Glutamatergic neuron (in vitro differentiated cells): ENCODE measurements at places on chromosomes 1 and 21. TPM values are rescaled to one million over a fixed set of nuclear protein-coding genes. Genes with fewer than 3 reads are reported as not detected.
A peak's percentile ranks its signal among the peaks of the same experiment; 100 is the strongest.

- peaks cover 14% of the 10 kb centered on the region for H3K36me3 ChIP-seq
- H3K4me3 ChIP-seq = no peak overlapping the region
- H3K27me3 ChIP-seq = peaks cover 5% of the 10 kb centered on the region
These were observed 13.4 kb upstream of the LRRC47 start for GRCh38 chr1:3809680-3810079.

GRCh38 chr1:6523566-6523965 is 30.7 kb downstream of the NOL9 start:
- peaks cover 15% of the 10 kb centered on the region for H3K4me1 ChIP-seq
- no peak for DNase-seq
- no peak overlapping the region for H3K4me3 ChIP-seq
- peaks cover 2% of the 10 kb centered on the region for H3K27me3 ChIP-seq
- no peak overlapping the region for H3K27ac ChIP-seq

- H3K27me3 ChIP-seq = peaks cover 3% of the 10 kb centered on the region
- H3K36me3 ChIP-seq = no peaks in the 10 kb centered on the region
- no peaks in the 10 kb centered on the region for H3K4me1 ChIP-seq
- no peak overlapping the region for H3K4me3 ChIP-seq
- no peak for DNase-seq
These were observed 2.7 kb downstream of the ITGA10 start for GRCh38 chr1:145906954-145907753.

GRCh38 chr1:151684128-151684527 is 32.5 kb downstream of the CELF3 start:
- H3K27ac ChIP-seq = no peak overlapping the region
- no peak overlapping the region for H3K4me3 ChIP-seq
- H3K4me1 ChIP-seq = no peaks in the 10 kb centered on the region

GRCh38 chr1:89809556-89809955 is 11.3 kb upstream of the LRRC8D start:
- H3K27me3 ChIP-seq = no peaks in the 10 kb centered on the region
- H3K27ac ChIP-seq = no peak overlapping the region
- H3K4me1 ChIP-seq = no peaks in the 10 kb centered on the region
- no peak overlapping the region for H3K4me3 ChIP-seq
- H3K36me3 ChIP-seq = no peaks in the 10 kb centered on the region

DNA sequence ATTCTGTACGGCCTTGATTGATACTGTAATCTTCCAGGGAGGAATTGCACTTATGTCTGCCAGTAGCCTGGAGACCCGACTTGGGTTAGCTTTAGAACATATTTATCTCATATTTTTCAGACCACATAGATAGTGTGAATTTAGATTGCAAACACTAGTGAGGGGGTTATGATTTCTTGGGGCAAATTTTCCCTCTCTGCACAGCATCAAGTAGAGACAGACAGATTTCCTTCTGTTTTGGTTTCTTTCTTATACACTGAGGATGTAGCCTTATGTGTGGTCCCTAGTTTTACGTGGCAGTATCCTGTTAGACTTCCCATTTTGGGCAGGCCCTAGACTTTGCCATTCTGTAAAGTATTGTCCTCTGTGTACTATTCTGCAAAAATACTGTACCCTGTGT is 29.0 kb downstream of the SOAT1 start:
- H3K36me3 ChIP-seq = no peaks in the 10 kb centered on the region
- no peak overlapping the region for H3K4me3 ChIP-seq
- H3K4me1 ChIP-seq = no peaks in the 10 kb centered on the region
- H3K27ac ChIP-seq = no peak overlapping the region

GRCh38 chr1:31900790-31901189 is 37.4 kb downstream of the PTP4A2 start:
- H3K27me3 ChIP-seq = peaks cover 10% of the 10 kb centered on the region
- no peak for DNase-seq
- H3K4me1 ChIP-seq = no peaks in the 10 kb centered on the region

GRCh38 chr1:179917601-179918429 is 35.7 kb downstream of the TOR1AIP1 start:
- H3K36me3 ChIP-seq = no peaks in the 10 kb centered on the region
- no peak overlapping the region for H3K27ac ChIP-seq
- no peaks in the 10 kb centered on the region for H3K27me3 ChIP-seq
- no peak overlapping the region for H3K4me3 ChIP-seq
- DNase-seq = no peak
- peaks cover 4% of the 10 kb centered on the region for H3K4me1 ChIP-seq

GRCh38 chr1:230400007-230400344 is 26.2 kb downstream of the PGBD5 start:
- peaks cover 14% of the 10 kb centered on the region for H3K27me3 ChIP-seq
- DNase-seq = no peak
- peaks cover 14% of the 10 kb centered on the region for H3K36me3 ChIP-seq
- peak overlapping the region; percentile 75 for H3K27ac ChIP-seq
- H3K4me1 ChIP-seq = peaks cover 48% of the 10 kb centered on the region

DNA sequence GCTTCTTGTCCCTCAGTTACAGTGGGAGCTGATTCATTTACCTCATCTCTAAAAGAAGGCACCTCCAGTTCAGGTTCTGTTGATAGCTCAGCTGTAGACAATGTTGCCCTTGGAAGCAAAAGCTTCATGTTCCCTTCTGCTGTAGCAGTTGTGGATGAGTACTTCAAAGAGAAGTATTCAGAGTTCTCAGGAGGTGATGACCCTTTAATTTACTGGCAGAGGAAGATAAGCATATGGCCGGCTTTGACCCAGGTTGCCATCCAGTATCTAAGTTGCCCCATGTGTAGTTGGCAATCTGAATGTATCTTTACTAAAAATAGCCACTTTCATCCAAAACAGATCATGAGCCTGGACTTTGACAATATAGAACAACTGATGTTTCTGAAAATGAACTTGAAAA is 4.5 kb downstream of the ZBED6 start:
- peaks cover 10% of the 10 kb centered on the region for H3K36me3 ChIP-seq
- H3K27ac ChIP-seq = no peak overlapping the region
- DNase-seq = no peak
- peaks cover 9% of the 10 kb centered on the region for H3K27me3 ChIP-seq
- H3K4me1 ChIP-seq = peaks cover 11% of the 10 kb centered on the region

- H3K27me3 ChIP-seq = no peaks in the 10 kb centered on the region
- no peak overlapping the region for H3K27ac ChIP-seq
- no peak for DNase-seq
- no peak overlapping the region for H3K4me3 ChIP-seq
- no peaks in the 10 kb centered on the region for H3K4me1 ChIP-seq
- no peaks in the 10 kb centered on the region for H3K36me3 ChIP-seq
These were observed 46.9 kb downstream of the USP48 start for GRCh38 chr1:21736011-21736410.

GRCh38 chr1:23169727-23170335 is 1.2 kb upstream of the LUZP1 start:
- H3K4me1 ChIP-seq = peaks cover 16% of the 10 kb centered on the region
- peak overlapping the region; percentile 80 for H3K4me3 ChIP-seq
- peak; percentile 76 for DNase-seq
- H3K27me3 ChIP-seq = peaks cover 3% of the 10 kb centered on the region
- H3K36me3 ChIP-seq = no peaks in the 10 kb centered on the region

- H3K4me3 ChIP-seq = peak overlapping the region; percentile 83
- H3K27me3 ChIP-seq = peaks cover 2% of the 10 kb centered on the region
- no peak overlapping the region for H3K27ac ChIP-seq
- no peaks in the 10 kb centered on the region for H3K4me1 ChIP-seq
These were observed 351 bp downstream of the MIXL1 start for GRCh38 chr1:226223786-226224244.

- H3K27me3 ChIP-seq = peaks cover 4% of the 10 kb centered on the region
- no peak overlapping the region for H3K4me3 ChIP-seq
- H3K4me1 ChIP-seq = peaks cover 12% of the 10 kb centered on the region
- no peak for DNase-seq
- H3K36me3 ChIP-seq = peaks cover 13% of the 10 kb centered on the region
These were observed 87.7 kb upstream of the EDN2 start for GRCh38 chr1:41572224-41572623.

GRCh38 chr1:228918335-228918734 is 183.1 kb downstream of the RHOU start:
- H3K27ac ChIP-seq = no peak overlapping the region
- peaks cover 4% of the 10 kb centered on the region for H3K36me3 ChIP-seq
- no peak overlapping the region for H3K4me3 ChIP-seq

DNA sequence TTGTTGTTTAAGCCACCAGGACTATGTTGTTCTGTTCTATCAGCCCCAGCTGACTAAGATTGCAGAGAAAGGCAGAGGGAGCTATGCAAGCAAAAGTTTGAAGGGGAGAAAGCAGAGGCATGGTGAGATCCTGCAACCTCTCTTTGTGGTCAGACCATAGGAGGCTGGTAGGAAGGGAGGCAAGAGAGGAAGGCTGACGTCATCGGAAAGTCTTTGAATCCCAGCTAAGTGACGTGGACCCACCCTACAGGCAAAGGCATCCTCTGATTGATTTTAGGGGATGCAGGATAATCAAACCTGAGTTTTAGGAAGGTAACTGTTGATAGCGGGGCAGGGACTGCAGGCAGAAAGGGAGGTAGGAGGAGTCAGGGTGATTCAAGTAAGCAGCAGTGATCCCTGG is 23.3 kb upstream of the TNNI1 start:
- H3K4me3 ChIP-seq = no peak overlapping the region
- H3K27me3 ChIP-seq = peaks cover 3% of the 10 kb centered on the region
- peaks cover 4% of the 10 kb centered on the region for H3K4me1 ChIP-seq
- no peak for DNase-seq
- peaks cover 8% of the 10 kb centered on the region for H3K36me3 ChIP-seq

DNA sequence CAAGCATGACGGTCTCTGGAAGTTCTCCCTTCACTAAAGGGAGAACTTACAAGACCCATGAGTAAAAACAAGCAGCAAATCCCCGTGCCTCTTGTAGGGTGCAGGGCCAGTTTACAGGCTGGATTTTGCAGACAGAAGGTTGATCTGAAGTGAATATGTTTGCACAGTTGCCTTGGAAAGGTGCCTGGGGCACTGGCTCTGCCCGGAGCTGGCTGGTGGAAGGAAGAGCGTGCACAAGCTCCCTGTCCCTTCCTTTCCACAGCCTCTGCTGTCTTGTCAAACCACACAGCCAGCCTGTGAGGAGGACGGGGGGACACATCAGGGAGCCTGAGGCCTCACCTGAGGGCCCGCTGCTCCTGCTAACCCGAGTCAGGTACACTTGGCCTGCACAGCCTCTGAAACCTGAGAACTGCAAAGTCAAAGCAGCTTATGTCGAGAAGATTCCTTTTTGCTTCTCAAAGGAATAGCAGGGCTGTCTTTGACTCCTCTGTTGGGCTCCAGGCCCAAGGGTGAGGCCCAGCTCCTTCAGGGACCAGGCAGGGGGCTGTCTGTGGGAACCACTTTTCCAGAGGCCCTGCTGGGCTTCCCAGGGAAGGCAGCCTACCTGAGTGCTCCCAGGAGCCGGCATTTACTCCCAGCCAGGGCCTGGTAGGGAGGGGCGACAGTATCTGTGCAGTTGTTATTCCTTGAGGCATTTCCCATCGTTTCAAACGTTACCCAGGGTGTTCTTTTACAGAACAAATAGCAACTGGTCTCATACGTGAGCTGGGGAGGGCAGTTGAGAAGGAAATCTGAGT is 251.5 kb downstream of the SIPA1L2 start:
- no peak overlapping the region for H3K27ac ChIP-seq
- DNase-seq = no peak
- H3K27me3 ChIP-seq = peaks cover 5% of the 10 kb centered on the region
- H3K36me3 ChIP-seq = peaks cover 4% of the 10 kb centered on the region

- H3K36me3 ChIP-seq = no peaks in the 10 kb centered on the region
- H3K4me1 ChIP-seq = peaks cover 12% of the 10 kb centered on the region
- peaks cover 4% of the 10 kb centered on the region for H3K27me3 ChIP-seq
- H3K27ac ChIP-seq = no peak overlapping the region
- H3K4me3 ChIP-seq = no peak overlapping the region
- DNase-seq = no peak
These were observed 97.3 kb downstream of the LMX1A start for GRCh38 chr1:165259236-165259635.

DNA sequence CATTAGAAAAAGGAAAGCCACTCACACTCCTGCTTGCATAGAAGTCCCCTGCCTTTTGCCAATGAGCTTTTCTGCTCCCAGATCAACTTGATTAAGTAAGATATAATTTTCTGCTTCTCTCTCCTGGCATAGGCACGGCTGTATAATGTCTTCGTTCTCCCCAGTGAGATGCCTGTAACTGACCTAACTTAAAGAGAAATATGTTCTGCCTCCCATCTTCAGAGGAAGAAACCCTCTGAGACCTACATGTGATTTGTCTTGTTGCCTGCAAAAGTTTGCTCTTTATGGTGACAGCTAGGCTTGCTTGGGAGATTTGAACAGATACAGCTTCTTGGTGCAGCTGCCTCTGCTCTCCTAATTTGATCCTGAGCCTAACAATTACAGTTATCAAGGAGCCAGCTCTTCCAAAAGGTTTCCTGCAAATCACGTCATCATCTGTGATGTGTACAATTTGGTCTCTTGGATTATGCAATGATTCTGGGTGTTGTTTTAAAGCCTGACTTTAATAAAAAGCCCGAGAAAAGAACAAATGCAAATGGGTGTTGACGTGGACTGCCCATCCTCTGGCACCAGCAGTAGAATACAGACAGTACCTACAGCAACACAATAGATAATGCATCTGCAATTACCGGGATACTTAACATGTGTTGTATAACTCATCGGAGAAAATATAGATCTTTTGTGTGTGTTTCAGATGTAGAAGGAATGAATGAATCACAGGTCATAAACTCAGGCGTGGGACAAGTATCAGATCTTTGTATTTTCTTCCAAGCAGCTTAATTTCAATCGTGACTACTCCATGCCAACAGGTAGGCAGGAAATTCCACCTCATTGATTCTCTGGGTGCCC is 76.2 kb upstream of the KAZN start:
- H3K4me1 ChIP-seq = no peaks in the 10 kb centered on the region
- DNase-seq = no peak
- H3K36me3 ChIP-seq = no peaks in the 10 kb centered on the region
- H3K27ac ChIP-seq = no peak overlapping the region
- no peak overlapping the region for H3K4me3 ChIP-seq

DNA sequence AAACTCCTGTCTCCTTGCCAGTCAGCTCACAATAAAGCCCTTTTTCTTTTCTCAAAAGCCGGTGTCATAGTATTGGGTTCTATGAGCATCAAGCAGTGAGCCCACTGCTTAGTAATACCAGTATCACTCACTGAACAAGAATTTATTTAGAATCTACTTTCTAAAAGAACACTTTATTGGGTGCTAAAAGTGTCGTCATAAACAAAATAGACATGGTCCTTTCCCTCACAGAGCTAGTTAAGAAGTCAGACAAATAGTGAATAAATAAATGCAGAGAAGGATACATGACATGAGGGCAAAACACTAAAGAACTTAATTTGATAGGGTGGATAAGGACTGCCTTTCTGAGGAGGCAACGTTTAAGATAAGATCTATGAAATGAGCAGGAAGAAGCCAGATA is 32.2 kb downstream of the EVI5 start:
- no peak for DNase-seq
- H3K4me1 ChIP-seq = peaks cover 6% of the 10 kb centered on the region
- no peaks in the 10 kb centered on the region for H3K27me3 ChIP-seq

The CLCA1 gene
- not detected for total RNA-seq

The CFAP107 gene
- total RNA-seq = not detected

The ELAPOR1 gene
- total RNA-seq = 1.5 TPM

The ERVH48-1 gene
- 0.59 TPM for total RNA-seq

The TRIM63 gene
- total RNA-seq = not detected

The SNX7 gene
- total RNA-seq = 20.3 TPM

The SVBP gene
- total RNA-seq = 100 TPM

The OR2L3 gene
- total RNA-seq = 0.15 TPM

The BATF3 gene
- 0.56 TPM for total RNA-seq

The FAM3B gene
- not detected for total RNA-seq
